ENCODE measurements at places on chromosomes 5 and 9.
A peak's percentile ranks its signal among the peaks of the same experiment; 100 is the strongest.

DNA sequence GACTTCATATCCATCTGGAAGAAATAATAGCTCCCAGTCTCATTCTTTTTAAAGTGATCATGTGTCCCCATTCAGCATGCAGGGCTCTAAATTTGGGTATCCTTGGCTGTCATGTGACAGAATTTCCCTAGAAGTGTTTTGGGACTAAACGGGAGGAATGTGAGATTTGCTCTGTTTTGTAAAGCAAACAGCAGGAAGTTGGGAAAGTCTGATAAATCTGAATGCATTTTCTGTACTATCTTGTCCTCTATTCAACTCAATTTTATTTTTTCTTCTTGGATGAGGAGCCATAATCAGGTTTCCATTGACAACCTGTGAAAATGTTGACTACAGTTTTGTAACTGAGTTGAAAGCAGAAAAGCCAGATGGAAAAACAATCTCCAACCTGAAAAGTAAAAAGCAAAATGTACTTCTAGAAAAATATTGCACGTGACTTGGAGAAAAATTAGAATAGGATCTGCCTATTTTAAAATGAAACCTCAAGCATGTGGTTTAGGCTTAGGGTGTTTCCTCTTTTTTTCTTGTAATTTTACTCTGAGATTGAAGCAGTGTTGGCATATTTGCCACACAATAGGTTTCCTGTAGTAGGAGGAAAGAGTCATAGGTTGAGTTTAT lies 76.2 kb upstream of the IL6ST start:
- DNase-seq: no peak

DNA sequence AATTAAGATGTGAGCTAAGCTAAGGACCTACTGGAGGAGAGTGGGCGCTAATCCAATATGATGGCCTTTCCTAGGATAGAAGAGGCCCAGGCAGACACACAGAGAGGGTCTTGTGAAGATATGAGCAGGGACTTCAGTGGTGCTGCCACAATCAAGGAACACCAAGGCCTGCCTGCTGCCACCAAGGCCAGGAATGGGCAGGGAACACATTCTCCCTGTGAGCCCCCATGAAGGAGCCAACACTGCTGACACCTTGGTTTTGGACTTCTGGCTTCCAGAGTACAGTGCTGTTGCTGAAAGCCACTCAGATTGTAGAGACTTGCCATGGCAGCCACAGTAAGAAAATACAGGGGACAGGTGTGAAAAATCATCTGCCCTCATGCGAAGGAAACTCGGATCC lies 73.1 kb upstream of the IRX1 start:
- DNase-seq: no peak

- DNase-seq: no peak
Measured at GRCh38 chr9:122206118-122207046, 22.4 kb downstream of the LHX6 start.

- DNase-seq: peak; percentile 44
Measured at GRCh38 chr5:149834246-149834855, 104.2 kb downstream of the PPARGC1B start.

DNA sequence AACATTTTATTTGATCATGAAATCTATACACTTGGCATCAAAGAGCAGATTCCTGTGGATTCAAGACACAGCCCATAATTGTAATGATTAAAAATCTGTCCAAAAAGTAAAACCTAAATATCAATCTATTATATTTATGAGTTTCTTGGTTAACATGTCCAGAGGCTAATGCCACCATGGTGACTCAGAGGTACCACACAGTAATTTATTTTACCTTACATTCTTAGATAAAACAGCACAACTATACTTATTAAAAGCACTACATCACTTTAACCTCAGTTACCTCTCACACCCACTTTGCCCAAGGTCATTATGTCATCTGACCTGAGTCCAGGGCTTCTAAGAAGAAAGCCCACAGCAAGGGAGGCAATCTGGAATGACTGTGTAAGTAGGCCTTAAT lies 519.2 kb downstream of the RASEF start:
- no peak for DNase-seq

- DNase-seq: no peak
Measured at GRCh38 chr9:126053913-126054312, 272.7 kb upstream of the MVB12B start.
